ENCODE measurements at places on chromosomes 6 and 20. TPM values are rescaled to one million over a fixed set of nuclear protein-coding genes. Genes with fewer than 3 reads are reported as not detected.

- DNase-seq: no peak
Measured at GRCh38 chr6:87257565-87257964, 64.8 kb upstream of the SMIM8 start.

ZBTB46 gene
- 5.2 TPM for total RNA-seq

- DNase-seq: peak; percentile 84
Measured at GRCh38 chr6:57267586-57268293, 45.6 kb upstream of the RAB23 start.

SLC52A3 gene
- total RNA-seq: 0.33 TPM

GRCh38 chr20:37295001-37295400 is 5.5 kb downstream of the MANBAL start:
- peak; percentile 85 for DNase-seq

- DNase-seq: no peak
Measured at GRCh38 chr6:149950423-149950822, 8.6 kb downstream of the ULBP2 start.

Measured in hepatocyte (in vitro differentiated cells).